H54 (cell line): ENCODE measurements at places on chromosomes 4 and X.
A peak's percentile ranks its signal among the peaks of the same experiment; 100 is the strongest.

DNA sequence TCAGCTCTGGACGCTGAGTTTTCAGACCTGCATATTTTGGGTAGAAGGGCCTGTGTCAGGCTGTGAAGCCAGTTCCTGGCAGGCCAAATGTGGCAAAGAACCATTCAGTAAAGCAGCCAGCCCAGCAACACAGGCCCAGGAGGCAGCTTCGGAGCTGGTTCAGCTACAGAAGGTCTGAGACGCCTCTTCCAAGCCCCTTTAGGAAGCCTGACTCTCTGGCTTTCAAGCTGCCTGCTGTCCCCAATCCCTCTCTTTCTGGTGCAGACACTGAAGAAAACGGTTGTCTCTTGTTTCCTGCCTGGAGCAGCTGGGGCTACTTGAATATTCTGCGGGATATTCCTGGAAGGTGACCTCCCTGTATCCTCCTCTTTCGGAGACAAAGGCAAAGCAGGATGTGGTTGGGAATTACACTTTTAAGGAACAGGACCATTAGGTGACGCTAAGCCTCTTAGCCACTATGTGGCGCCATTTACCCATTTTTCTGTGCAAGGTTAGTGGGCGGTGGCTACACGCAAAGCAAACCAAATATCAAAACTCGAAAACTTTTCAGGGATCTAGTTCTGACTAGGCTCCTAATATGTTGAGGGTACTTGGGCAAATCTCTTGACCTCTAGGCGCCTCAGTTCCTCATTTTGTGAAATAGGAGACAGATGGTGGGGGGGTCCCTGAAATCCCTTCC lies 47.2 kb upstream of the LAS1L start:
- peak; percentile 31 for DNase-seq

GRCh38 chr4:142900622-142901021 lies 54.5 kb upstream of the INPP4B start:
- no peak for DNase-seq

DNA sequence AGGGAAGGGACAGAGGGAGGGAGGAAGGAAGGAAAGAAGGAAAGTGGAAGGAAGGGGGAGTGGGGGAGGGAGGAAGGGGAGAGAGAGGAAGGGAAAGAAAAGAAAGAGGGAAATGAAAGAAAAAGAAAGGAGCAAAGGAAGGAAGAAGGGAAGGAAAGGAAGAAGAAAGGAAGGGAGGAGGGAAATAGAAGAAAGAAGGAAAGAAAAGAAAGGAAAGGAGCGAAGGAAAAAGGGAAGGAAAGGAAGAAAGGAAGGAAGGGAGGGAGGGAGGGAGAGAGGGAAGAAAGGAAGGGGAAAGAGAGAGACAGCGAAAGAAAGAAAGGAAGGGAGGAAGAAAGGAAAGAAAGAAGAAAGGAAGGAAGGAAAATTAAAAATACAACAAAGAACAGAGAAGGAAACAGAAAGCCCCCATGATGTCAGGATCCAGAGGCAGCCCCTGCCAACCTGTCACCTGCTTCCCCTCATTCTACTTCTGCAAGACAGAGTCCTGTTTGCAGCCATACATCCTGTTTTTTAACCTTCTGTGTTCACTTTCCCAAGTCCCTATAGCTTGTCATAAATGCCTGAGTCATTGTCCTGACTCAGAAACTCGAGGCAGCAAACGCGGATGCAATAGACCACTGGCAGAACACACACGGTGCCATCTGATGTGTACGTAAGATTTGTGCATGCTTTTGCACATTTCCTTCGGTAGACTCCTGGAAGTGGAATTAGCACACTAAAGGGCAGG lies 77.0 kb upstream of the C4orf50 start:
- DNase-seq = peak; percentile 44

- DNase-seq = no peak
These were observed 214.3 kb downstream of the LDB2 start for GRCh38 chr4:16684097-16684496.

DNA sequence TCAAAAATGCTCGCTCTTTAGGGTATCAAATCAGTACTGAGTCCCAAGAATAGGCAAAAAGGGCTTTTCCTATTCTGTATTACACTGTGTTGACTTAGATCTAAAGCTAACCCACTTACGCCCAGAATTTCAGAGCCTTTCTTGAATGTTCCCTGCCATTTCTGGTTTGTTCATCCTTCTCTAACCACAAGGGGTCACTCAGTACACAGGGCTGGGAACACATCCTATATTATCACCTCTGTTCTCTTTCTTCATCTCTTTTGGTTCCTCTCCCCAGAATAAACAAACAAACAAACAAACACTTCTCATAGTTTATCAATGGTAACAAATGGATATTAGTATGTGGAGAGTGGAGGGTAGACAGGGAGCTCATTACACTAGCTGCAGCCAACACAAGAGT lies 25.5 kb upstream of the MORC4 start:
- peak; percentile 2 for DNase-seq

- DNase-seq = no peak
These were observed 66.1 kb downstream of the CDS1 start for GRCh38 chr4:84648863-84649647.

GRCh38 chr4:7111441-7111840 lies 43.6 kb upstream of the GRPEL1 start:
- DNase-seq = no peak
